ENCODE measurements at places on chromosomes 16 and 17.

DNA sequence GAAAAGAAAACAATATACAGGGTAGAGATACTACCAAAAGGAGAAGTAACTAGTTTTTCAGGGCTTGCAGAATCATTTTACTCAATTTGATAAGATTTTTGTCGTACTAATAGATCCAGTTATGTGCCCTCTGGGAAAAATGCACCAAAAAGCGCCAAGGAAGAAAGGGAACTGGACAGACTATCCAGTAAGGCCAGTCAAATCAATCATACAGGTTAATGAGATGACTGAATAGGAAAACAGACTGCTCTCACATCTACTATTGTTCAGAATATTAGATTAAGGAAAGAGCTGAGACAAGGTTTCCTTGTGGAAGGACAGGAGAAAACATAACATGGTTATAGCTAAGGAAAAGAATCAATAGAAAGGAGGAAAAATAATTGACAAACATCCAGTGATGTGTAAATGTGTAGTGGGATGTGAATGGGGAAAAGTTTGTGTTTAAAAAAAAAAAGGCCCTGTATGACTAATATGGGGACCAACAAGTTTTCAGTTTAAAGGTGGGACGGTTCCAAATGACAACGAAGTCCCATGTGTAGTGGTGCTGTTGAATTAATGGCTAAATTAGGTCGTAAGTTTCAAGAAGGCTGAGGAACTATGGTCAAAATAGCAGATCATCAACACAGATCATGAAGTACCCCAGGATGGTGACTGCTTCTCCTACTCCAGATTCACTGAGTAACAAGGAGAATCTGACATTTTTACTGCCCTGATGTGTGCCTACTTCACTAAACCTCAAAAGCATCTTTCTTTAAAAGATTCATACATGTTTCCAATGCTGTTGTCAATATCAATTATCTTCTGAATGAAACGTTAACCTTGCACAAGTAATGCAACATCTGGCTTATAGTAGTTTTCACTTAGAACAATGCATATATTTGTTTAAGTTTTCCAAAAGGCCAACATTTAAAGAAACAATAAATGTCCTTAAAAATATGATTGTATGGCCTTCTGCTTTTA, 40.7 kb downstream of the BRIP1 start:
- DNase-seq = no peak

DNA sequence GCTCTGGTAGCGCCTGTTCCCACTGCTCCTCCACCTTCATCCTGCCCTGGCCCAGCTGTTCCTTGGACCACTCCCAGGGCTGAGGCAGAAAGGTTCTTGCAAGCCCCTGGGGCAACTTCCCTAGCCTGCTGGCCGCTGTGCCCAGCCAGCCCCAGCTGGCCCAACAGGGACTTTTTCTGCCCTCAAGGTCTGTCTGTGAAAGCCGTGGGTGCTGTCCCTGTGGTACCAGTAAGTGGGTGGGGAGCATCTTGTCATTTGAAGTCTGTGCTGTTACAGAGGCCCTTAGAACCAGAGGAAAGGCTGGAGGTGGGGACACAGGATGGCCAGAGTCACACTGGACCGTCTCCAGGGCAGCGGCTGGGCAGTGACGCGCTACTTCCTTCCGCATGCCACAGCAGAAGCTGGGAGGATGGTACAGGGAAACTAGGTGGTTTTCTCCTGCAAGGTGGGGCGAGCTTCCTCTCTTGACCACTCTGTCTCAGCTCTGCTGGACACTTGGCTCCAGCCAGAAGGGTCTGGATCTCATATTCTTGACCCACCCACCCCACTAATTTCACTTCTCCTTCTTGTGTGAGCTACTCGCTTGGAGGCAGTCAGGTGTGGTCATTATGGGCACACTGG, 87.8 kb downstream of the PLCG2 start:
- DNase-seq = no peak

DNA sequence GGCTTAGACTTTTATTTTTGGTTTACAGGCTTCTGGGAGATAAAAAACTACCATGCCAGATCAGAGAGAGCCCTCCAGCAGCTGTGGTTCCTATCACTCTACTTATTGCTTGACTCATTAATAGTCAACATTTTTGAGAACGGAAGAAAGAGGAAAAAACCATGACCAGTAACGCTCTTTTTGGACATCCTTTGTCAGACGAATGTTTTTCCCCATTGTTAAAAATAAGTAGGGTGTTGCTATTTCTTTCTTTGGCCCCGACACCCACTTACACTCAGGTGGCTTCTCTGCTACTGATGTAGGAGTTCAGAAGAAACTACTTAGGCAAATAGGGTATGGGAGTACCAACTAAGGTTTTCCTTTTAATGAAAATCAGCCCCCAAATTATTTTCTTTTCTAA, 27.5 kb downstream of the TVP23A start:
- no peak for DNase-seq

- DNase-seq = no peak
These were observed 29.3 kb downstream of the SLC13A5 start for GRCh38 chr17:6683730-6684459.

GRCh38 chr17:31738996-31739699, 119.9 kb downstream of the COPRS start:
- DNase-seq = no peak

- no peak for DNase-seq
These were observed 15.6 kb downstream of the SDR42E1 start for GRCh38 chr16:81995651-81996050.

GRCh38 chr17:50218071-50218759, 16.8 kb upstream of the COL1A1 start:
- DNase-seq = no peak

- DNase-seq = no peak
These were observed 3.3 kb downstream of the GCGR start for GRCh38 chr17:81807210-81807719.

- DNase-seq = no peak
These were observed 124.2 kb upstream of the N4BP1 start for GRCh38 chr16:48734220-48734619.

GRCh38 chr17:20852239-20852989, 190.4 kb downstream of the USP22 start:
- peak; percentile 39 for DNase-seq

DNA sequence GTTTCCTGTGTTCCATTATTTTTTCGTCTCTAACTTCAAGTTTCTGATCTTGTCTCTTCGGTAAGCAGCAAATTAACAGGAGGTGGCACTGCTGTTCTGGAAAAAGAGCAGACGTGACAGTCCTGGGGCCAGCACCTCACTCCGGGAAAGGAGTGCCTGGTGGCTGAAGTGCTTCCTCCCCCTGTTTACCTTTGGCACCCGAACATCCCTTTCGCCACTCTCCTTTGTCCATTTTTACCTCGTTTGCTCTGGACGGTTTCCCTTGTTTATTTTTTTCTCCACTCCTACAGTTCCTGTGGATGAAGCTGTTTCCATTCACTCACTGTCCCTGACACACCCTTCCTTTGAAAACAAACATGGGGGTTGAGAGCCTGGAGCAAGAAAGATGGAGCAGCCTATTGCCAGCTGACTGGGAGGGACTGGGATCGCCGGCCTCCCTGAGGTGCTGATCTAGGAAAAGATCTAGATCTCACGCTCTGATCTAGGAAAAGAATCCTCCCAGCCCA, 12.6 kb downstream of the SAP30BP start:
- DNase-seq = peak; percentile 82

DNA sequence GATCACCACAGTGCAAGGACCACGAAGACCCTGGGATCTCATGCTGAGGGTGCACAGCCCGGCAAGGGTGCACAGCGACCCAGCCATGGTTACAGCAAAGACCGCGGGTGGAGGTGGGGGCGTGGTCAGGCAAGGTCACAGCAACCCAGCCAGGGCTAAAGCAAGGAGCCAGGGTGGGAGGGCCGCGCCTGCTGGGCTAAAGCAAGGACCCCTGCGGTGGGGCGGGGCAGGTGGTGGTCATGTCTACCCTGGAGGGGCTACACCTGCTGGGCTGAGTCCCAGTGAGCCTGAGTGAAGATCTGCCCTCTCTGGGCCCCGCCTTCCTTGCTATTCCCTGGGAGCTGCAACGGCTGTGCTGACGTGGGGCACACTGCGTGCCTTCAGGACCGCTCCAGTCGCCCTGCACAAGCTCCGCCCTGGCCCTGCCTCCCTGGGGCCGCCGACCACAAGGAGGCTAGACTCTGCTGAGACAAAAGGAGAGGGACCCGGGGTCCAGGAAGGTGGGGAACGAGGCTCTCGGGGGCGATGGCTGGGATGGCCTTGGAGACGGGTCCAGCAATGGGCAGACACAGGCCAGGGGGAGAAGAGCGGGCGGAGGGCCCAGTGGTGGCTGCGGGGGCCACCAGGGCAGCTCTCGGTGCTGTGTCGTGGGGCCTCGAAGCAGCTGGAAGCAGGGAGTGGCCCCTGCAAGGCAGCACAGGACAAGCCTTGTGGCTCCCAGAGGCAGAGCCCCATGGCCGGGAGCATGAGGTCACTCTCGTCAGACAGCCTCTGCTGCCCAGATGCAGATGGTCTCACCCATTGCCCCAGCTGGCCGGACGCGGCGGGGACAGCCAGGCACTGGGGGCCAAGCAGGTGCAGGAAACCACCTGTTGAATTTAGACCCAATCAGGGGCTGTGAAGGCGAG, 52.8 kb downstream of the CBFA2T3 start:
- no peak for DNase-seq

GRCh38 chr17:73311781-73312641, at the start of gene CDC42EP4:
CDC42EP4 (minus strand) TSS chr17:73312001; CDS start chr17:73286500, 25,501 bp downstream.
- DNase-seq = peak; percentile 98

DNA sequence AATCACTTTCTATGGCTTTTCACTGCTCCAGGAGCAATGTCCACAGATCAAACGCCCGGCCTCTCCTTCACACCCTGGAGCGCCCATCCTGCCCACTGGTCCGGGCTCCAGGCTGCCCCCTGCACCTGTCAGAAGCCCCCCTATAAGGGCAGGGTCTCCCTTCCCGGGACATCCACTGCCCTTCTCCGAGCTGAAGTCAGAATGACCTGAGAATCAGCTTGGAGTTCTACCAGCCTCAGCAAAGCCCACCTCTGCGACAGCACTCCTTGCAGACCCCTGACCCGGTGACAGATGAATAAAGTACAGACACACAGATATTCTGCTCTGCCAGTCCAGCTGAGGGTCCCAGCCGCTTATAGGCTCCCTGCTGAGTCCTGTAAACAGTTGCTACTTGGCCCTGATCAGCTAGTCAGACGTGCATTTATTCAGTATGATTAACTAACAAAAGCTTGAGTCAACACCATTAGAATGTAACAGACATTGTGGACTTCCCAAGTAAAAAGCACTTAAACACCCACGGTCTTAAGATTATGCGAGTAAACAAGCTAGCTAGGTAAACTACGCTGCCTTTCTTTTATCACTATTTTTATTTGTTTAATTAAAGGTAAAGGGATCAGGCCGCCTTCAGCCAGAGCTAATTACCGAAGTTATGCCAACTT, 4.8 kb downstream of the SLC7A5 start:
- no peak for DNase-seq

- DNase-seq = no peak
These were observed 2.4 kb upstream of the TCAP start for GRCh38 chr17:39662551-39663339.

- no peak for DNase-seq
These were observed 11.9 kb downstream of the ERCC4 start for GRCh38 chr16:13931845-13932244.

DNA sequence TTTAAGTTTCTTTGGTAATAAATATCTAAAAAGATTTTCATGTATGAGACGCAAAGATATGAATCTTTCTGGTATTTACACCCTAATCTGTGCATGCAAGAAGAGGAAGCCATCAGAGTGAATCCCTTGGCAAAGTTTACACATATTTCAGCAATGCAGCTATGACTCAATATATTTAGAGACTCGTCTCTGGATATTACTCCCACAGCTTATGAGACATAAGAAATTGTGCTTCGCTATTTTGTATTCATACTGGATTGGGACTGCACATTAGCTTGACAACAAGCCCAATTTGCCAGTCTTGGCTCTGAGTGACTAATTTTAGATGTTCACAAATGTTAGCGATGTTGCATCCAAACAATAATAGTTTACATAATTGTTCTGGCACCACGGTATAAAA, 532.0 kb downstream of the CDH11 start:
- DNase-seq = no peak

DNA sequence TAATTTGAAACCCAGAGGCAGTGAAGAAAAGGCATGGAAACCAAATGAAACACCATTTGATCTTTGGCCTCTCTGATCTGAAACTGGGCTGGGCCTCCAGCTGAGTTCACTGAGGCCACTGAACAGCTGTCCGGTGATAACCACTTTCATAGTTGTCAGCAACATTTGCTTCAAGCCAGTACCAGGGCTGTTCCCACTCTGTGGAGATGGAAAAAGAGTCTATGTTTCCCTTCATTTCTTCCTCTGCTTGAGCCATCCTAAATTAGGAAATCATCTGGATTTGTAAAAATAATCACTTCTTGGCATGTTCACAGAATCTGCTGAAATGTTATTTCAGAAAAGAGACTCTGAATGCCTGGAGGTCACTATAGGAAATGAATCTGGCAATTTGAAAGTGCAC, 119.3 kb downstream of the STX8 start:
- DNase-seq = peak; percentile 75

- DNase-seq = no peak
These were observed 438.1 kb upstream of the CCL2 start for GRCh38 chr17:33816842-33817617.

GRCh38 chr16:79628501-79628975, 28.0 kb upstream of the MAF start:
- no peak for DNase-seq

GRCh38 chr16:4915226-4915761, 21.7 kb downstream of the PPL start:
- no peak for DNase-seq

DNA sequence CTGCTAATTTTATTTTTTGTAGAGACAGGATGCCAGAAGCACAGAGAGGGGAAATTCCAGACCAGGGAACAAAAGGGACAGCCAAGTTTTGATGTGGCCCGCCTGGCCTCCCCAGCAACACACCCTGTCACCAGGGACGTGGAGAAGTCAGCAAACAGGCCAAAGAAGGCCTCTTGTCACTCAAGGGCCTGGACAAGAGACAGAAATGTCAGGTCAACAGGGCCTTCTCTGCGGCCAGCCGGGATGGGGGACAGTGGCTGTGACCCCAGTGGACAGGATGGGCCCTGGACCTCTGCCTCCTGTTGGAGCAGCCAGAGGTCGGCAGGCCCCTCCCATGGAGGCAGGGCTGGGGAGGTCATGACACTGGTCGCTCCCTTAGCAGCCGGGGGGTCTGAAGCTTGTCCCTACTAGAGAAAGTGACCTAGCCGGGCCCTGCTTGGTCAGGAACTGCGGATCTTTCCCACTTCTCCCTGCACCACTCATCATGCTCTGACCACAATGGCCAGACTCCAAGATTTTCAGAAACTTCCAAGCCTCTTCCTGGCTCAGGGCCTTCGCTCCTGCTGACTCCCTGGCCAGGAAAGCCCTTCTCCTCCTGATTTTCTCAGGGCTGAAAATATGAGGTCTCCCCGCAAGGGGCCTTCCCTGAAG, 9.2 kb upstream of the TVP23A start:
- peak; percentile 45 for DNase-seq

GRCh38 chr17:962670-963069, 16.9 kb downstream of the NXN start:
- no peak for DNase-seq

DNA sequence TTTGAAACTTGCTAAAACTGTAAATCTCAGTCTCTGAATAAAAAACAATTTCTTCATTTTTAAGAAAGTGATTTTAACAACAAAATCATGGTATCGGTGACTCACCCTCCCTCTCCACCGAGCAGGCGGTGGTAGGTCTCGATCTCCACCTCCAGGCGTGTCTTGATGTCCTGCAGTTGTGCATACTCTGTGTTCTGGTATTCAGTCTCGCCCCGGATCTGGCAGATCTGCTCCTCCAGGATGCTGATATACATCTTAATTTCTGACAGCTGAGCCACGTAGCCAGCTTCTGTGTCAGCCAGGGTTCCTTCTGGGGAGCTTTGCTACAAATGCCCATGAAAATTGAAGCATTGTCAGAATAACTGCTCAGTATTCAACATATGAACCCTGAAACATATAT, 15.4 kb upstream of the KRT24 start:
- DNase-seq = no peak
